ENCODE measurements at places on chromosomes 2 and 18.

DNA sequence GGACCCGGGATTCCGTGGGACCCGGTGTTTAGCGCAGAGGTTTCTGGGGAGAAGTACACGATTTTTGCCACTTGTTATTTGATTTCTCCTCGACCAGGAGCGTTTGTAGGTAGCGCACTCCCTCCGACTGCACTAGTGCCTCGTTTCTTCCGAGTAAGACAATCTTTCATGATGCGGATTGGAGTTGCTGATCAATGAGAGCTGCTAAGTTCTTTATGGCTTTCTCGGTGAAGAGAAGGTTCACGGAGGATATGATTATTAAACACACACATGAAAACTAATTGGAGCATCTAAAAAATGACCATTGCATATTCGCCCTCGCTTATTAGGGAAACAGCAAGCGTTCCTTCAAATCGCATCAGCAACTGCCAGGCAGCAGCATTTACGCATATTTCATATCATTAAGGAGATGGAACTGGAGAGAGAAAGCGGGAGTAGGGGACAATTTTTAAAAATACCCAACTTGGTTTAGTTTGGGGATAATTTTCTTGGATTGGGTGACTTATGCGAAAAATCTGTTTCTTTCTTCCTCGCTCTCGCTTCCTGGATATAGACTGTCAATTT is 616 bp downstream of the EML6 start:
- DNase-seq = no peak

GRCh38 chr2:217066510-217067270 is 206.8 kb upstream of the TNP1 start:
- no peak for DNase-seq

DNA sequence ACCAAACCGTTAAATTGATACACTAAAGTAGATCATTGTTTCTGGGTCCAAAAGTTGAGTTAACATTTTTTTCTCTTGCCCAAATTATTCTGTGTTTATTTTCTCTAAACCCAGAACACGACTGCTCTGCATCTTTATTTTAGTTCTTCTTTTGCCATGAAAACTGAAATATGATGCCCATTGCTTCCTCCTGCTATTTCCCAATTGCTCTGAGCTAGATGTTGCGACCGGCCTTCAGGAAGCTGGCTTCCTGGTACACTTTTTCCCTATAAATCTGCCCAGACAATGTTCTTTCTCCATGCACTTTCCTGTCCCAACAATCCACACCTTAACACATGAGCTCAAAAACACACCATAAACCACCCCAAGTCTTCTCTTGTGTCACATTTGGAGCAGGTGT is 501.4 kb downstream of the FBXO15 start:
- no peak for DNase-seq

DNA sequence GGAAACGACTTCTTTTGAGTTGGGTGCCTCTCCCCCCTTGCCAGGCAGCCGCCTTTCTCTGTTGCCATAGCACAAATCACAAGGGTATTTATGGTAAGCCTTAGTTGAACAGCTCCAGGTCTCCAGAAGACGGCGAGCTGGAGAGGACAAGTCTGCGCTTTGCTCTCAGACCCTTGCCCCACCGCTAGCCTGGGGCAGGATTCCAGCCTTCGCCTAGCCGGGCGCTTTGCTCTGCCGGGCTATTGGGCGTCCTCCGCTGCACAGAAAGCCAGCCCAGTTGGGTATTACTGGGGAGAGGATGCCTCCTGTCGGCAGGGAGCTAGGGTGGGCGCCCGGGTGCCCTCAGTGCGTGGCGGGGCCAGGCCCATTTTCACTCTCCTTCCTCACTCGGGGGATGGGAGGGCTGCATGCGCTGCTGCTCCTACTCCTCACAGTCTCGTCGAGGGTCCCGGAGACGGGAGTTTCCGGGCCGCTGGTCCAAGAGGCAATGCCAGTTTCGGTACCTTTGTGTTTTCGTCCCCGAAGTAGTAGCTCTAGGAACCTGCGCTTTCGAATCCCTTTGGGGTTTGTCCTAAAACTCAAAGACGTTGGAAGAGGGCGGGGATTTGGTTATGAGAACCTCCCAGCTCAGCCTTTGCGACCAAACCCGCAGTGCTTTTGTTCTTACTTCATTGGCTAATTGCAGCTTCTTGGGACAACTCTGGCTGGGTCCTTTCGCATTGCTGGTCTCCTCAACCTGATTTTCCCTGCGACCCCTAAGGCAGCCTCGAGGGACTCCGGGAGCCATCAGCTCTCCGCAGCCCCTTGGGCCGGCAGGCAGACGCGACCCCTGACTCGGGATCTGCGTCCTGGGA is 3.6 kb upstream of the DLX2 start:
- no peak for DNase-seq

DNA sequence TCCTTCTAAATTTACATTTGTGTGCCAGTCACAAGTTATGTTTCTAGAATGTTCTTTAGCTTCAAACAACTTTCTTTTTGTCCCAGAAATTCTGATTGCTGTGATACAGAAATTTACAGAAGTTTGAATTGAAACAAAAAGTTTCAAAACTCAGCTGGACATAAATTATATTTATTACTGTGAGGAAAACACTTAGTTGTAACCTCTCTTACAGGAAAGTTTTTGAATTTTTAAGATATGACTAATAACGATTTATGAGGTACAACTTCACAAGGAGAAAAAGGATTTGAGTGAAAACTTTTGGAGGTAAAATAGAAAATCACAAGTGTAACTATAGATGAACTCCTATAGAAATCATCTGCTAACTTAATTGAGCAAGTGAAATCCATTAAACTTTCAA is 205.3 kb downstream of the TMEM247 start:
- DNase-seq = no peak

GRCh38 chr2:8876628-8877027 is 39.2 kb upstream of the KIDINS220 start:
- DNase-seq = no peak

DNA sequence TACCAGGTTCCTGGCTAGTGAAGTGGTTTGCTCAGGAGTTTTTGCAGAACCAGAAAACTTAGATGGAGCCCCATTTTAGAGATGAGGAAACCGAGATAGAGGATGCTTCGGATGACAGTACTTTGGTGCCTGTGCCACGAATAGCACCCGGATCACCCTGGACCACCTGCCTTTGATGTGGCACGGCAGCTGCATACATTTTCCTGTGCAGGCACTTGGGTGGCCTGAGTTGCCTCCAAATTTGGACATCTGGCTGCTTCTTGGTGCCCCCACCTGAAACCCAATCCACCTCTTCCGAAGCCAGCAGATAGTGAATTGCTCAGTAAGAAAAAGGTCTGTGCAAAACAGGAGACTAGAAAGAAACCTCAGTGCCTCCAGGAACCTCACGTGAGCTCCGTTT is 140.6 kb upstream of the ID2 start:
- DNase-seq = no peak

DNA sequence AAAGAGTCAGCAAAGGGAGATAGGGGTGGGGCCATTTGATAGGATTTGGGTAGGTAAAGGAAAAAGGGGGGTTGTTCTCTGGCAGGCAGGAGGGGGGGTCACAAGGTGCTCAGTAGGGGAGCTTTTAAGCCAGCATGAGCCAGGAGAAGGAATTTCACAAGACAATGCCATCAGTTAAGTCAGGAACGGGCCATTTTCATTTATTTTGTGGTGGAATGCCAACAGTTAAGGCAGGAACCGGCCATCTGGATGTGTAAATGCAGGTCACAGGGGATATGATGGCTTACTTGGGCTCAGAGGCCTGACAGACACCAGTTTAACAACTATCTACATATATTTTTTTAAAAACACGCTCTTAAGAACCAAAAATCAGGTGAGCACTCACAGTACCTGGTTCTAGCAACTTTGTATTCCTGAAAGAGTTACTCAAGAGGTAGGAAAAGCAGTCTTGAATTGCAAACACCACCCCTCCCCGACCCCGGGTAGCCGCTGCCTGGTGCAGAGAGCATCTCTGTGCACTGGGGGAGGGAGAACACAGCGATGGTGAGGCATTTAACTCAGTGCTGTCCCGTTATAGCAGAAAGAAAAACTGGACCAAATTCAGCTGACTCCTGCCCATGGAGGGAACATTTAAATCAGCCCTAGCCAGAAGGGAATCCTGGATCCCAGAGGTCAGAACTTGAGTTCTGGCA is 414.5 kb upstream of the KLHL29 start:
- DNase-seq = no peak

DNA sequence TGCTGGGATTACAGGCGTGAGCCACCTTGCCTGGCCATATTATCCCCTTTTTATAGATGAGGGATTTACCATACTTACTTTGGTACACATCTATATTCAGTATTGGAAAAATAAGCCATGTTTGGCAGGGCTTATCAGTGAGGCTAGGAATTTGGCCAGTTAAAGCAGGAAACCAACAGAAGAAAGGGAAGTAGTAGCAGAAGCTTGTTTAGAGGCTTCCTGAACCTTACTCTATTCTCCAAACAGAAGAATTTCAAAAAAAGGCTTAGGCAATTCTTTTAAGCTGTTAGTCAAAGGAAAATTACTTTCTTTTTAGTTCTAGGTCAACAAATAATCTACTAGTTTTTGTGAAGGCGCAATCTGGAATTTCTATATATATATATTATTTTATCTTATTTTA is 3.2 kb upstream of the GLS start:
- no peak for DNase-seq

- DNase-seq = no peak
These were observed 1249.6 kb upstream of the FAM98A start for GRCh38 chr2:34848691-34849090.

GRCh38 chr2:99555404-99555803 is 65.6 kb upstream of the REV1 start:
- DNase-seq = no peak

GRCh38 chr18:48878471-48878870 is 72.3 kb downstream of the SMAD7 start:
- no peak for DNase-seq

GRCh38 chr2:5898667-5899066 is 206.5 kb downstream of the SOX11 start:
- DNase-seq = no peak

- DNase-seq = peak; percentile 77
These were observed 99.5 kb upstream of the RNF152 start for GRCh38 chr18:61992285-61992684.

DNA sequence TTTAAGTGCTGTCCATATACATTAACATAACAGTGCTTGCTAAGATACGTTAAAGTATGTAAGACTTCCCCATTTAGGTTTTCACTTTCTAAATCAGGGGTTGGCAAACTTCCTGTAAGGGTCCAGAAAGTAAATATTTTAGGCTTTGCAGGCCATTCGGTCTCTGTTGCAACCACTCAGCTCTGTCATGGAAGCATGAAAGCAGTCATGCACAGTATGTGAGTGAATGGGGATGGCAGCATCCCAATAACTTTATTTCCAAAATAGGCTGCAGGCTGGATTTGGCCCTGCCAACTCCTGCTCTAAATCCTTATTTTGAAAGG is 128.7 kb downstream of the PLA2R1 start:
- DNase-seq = no peak

- no peak for DNase-seq
These were observed 6.3 kb downstream of the THUMPD2 start for GRCh38 chr2:39772812-39773152.

- no peak for DNase-seq
These were observed 664.9 kb downstream of the METTL4 start for GRCh38 chr18:1906421-1906820.

DNA sequence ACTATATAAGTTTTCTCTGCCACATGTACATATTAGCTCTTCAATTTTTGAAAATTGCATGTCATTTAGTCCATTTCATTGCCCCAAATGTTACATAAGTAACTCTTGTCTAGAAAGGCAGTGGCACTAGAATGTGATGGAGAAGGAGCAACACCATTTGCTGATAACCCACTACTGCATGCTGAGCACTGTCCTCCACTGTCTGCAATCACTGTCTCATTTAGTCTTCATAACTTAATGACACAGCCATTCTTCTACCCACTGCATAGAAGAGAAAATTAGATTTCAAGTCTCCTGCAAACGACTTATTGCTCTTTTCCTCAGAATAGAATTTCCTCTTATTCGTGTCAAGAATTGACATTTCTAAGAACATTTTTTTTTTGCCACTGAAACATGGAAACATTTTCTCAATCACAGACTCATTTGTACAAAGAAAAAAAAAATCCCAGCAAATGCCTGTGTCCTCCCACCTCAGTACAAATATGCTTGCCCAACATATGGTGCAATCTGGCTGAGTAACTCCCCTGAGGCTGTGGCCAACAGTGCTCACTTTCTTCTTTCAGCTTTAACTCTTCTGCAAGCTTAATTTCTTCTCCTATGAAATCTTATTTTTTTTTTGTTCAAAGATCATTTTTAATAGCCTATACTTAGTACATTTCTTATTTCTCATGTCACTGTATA is 768.6 kb upstream of the HS6ST1 start:
- DNase-seq = no peak

DNA sequence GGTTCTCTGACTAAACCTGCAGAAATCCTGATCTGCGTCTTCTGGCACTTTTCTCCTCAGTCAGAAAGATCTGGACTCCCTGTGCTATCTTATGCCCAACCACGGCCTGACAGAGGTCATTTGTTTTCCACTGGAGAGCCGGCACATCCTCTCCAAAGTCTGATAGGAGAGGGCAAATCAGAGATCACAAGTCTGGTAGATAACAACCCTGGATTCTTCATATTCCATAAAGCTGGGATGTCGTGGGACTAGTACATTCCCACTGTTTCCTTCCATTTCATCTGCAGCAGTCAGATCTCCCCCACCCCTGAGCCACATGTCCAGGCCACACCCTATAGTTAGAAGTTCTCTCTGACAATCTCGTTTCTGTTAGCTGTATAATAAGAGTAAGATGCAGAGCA is 157.0 kb downstream of the MGAT5 start:
- DNase-seq = no peak

DNA sequence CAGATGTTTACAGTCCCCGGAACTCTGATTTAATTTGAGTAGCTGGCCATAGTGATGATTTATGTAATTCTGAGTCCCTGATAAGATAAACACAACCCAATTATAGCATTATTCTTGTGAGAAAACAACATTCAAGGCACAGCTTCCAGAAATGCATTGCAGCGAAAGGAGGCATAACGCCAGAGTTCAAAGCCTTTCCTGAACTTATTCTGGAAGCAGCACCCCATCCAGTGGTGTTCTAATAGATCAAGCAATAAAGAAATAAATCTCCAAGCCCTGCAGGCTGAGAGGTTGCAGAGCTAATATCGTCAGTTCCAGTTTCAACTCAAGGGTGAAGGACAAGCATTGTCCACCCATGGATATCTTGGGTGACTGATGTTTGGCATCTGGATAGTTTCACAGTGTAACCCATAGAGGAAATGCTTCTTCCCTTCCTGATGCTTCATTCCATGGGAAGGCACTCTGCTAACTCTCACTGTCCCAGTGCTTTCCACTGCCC is 18.8 kb downstream of the CDH2 start:
- DNase-seq = no peak

DNA sequence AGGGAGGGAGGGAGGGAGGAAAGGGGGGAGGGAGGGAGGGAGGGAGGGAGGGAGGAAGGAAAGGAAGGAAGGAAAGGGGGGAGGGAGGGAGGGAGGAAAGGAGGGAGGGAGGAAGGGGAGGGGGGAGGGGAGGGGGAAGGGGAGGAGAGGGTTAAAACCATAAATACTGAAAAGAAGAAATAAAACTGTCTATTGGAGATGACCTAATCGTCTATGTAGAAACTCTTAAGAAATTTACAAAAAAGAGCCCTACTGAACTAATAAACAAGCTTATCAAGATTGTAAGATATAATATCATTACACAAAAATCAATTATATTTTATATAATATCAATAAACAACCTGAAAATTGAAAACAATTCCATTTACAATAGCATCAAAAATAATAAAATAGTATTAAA is 32.3 kb upstream of the CTDP1 start:
- DNase-seq = no peak

GRCh38 chr2:177548636-177549035 is 156.1 kb downstream of the AGPS start:
- DNase-seq = no peak

All from HS-27A (cell line).